ENCODE measurements at places on chromosomes 6 and 20.
A peak's percentile ranks its signal among the peaks of the same experiment; 100 is the strongest.

GRCh38 chr6:101760843-101761621 is 367.5 kb downstream of the GRIK2 start:
- no peak for DNase-seq

GRCh38 chr6:150638765-150639164 is 39.1 kb downstream of the PLEKHG1 start:
- no peak for DNase-seq

DNA sequence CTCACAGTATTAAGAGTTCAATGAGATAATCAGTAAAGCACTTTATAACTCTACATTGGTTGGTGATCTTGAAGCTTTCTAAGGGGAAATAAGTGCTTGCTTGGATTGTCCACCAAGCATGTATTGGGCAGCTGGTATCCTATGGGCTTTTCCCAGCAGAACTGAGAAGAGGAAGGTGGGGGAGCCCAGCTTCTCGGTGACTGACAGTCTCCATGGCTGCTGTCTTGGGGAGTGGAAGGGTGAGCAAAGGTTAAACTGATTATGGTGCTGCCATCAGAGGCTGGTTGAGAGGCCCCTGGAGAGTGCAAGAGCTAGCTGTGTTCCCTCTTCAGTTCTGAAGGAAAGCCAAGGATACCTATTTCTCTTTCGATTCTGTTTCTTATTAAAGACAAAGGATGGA is 35.5 kb upstream of the ADTRP start:
- DNase-seq: no peak

- DNase-seq: peak; percentile 41
Measured at GRCh38 chr20:346640-347316, at the start of gene NRSN2. Gene NRSN2 (plus strand): TSS chr20:347111. CDS start chr20:349644, 2,533 bp downstream.

DNA sequence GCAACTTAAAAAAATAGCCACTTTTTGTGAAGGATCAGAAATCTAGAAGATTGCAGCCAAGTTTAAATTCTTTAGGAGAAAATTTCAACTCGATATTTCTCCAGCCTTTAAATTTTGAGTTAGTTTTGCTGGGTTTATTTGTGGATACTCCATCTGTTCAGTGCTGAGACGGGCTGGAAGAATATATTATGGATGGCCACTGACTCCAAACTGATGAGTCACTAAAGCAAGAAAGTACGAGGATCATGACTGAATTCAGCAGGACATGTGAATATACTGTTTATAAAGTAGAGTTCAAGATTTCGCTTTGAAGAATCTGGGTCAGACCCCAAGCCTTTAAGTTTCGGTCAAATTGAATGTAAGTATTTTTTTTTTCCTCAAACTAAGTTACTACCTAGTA is 199.5 kb downstream of the ADGRB3 start:
- DNase-seq: no peak

GRCh38 chr6:1031720-1032119 is 280.2 kb upstream of the FOXQ1 start:
- DNase-seq: no peak

DNA sequence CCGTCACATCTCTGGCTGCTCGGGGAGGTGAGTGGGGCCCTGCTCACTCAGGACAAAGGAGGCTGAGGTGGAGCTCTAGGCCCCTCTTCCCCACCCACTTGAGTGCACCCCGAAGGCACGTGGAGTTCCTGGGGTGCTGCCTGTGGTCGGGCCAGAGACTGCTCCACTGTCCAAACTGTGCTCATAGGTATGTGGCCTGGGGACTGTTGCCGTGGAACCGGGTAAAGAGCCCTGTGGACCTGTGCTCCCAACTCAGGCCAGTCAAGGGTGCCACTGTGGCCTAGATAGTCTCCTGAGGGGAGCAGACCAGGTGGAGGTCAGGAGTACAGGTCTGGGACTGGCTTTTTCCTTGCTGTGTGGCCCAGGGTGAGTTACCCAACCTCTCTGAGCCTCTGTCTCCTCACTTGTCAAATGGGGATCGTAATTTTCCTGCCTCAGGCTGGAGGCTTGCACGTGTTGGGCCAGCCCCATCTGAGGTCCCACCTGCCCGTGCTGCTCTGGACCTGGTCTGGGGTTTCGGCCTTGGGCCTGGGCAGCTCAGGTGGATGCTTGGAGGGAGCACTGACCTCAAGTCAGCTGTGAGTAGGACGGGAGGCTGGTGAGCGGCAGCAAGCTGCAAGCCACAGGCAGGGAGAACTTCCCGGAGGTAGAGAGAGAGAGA is 12.4 kb upstream of the NPBWR2 start:
- DNase-seq: no peak

GRCh38 chr6:82875573-82876185 is 190.0 kb downstream of the UBE3D start:
- no peak for DNase-seq

DNA sequence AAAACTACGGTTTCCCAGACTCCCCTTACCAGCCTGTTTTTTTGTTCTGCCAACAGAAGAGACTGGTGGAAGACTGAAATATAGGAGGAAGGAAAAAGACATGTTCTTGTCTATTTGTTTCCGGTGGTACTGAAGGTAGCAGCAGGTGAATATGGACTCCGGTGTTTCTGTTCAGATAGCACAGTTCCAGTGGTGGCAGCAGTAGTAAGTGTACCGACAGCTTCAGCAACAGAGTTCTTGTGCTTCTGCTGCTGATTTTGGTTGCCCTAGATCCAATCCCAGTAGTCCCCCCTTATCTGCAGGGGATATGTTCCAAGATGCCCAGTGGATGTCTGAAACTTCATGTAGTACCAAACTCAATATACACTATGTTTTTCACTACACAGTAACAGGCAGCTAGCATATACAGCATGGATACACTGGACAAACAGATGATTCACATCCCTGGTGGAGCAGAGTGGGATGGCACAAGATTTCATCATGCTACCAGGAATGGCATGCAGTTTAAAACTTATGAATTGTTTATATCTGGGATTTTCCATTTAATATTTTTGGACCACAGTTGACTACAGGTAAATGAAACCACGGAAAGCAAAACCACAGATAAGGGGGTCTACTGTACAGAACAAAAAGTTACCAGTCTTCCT is 301.8 kb downstream of the BTBD9 start:
- DNase-seq: no peak

DNA sequence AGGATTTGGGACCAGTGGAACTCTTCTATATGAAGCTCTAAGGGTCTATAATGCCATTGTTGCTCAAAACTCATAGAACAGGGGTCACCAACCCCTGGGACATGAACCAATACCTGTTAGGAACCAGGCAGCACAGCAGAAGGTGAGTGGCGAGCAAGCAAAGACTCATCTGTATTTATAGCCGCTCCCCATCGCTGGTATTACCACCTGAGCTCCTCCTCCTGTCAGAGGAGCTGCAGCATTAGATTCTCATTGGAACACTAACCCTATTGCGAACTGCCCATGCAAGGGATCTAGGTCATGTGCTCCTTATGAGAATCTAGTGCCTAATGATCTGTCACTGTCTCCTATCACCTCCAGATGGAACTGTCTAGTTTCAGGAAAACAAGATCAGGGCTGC is 237.5 kb downstream of the C6orf118 start:
- DNase-seq: no peak

DNA sequence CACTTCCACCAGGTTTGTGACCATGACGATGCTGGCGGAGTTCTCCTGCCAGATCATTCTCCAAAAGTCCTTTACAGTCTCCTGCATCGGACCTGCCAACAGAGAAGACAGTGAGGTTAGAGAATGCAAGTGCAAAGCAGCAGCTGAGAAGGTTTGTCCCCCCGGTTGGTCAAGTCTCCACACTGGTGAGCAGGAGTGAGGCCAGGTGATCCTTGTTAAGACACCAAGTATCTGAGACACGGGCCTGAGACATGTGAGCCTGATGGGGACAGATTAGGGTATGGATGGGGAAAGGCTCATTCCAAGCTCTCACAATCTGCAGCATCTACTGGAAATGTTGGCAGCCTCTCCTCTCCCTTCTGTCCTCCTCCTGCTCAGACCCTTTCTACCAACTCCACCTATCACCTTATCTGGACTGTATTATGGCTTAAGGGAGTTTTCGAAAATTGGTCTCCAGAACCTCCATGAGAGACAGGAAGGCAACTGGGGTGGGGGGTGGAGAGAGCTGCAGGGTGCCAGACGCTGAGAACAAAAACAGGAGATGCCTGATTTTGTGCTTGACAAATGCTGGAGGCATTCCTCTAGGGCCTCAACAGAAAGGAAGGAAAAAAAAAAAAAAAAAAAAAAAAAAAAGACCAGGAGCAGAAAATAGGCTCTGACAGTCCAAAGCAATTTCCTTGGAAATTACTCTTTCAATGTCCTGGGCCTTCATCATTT is 500.4 kb upstream of the CHD6 start:
- no peak for DNase-seq

DNA sequence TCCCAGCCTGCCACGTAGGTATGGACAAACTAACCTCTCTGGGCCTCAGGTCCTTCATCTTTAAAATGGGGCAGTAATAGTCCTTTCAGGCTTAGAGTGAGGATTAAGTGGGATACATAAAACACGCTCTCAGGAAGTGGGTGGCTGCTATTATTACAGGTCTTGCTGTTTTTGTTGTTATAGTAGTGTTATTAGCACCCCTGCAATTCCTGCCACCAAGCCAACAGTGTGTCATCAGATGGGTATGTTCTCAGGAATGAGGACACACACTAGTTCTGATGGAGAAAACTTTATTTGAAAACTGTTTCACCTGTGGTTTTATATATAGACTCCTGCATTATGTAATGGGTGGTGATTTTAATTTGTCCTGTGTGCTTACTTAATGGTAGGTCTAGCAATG is 131.7 kb downstream of the LRRC1 start:
- no peak for DNase-seq

GRCh38 chr20:10249048-10249770 is 30.6 kb downstream of the SNAP25 start:
- DNase-seq: no peak

GRCh38 chr6:167936051-167936450 is 61.4 kb upstream of the KIF25 start:
- no peak for DNase-seq

DNA sequence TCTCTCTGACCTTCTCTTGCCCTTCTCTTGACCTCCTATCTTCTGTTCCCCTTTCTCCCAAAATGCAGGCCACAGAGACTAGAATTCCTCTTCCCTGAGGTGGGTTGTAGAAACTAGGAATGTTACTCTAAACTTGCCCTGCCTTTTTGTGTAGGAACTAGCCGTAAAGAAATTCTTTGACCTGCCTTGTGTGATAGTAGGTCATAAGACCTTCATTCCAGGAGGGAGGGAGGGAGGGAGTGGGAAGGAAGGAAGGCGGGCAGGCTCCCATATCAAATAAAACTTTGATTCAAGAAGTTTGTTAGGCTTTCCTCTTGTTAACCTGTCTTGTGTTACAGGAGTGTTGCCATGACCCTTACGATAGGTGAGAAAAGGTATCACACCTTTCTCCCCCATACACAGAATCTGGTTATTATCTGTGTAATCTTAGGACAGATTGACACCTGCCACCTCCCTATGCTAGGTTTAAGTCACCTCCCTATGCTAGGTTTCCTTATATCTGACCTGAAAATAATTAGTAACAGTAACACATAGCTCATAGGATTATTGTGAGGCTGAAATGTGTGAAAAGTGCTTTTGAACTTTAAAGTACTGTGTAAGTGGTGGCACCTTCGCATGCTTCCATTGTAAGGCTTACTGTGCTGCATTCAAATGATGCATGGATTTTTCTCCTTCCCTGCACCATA is 32.6 kb upstream of the FUCA2 start:
- DNase-seq: no peak

DNA sequence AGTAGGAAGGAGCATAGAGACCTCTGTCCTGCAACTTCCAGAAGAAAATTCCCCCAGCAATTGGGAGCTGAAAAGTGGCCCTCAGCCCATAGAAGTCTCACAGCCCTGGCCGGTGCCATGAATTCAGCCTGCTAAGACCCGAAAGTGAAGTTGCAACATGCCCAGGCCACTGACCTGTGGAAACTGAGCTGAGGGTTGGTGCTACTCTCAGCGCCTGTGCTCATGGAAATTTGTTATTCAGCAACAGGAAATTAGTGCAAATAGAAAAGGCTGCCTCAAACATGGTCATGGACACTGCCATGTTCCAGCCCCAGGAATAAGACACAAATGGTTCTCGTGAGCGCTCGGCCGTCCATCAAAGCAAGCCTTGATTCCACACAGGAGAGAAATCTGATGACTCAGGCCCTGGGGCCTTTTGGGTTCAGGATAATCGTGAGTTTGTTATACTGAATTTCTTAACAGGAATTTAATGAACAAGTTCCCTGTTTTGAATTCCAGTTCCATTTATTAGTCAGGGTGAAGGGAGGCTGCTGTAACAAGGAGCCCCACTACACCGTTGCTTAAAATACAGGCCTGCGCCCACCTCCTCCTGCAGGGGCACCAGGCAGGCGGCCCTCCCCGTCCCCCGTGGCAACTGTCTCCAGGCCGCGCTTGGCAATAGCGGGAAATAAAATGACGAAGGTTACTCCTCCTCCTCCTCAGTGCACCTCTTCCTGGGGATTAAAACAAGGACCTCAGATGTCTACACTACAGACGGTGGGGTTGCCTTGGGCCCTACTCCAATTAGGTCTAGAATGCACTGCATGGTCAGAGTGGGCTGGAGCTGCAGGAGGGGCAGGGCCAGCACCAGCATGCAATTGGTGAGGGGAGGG is 152.9 kb downstream of the ERMARD start:
- no peak for DNase-seq

GRCh38 chr6:166786704-166787293 is 159.7 kb upstream of the RPS6KA2 start:
- peak; percentile 87 for DNase-seq

- peak; percentile 20 for DNase-seq
Measured at GRCh38 chr20:51014797-51015722, 7.8 kb downstream of the KCNG1 start.

- DNase-seq: no peak
Measured at GRCh38 chr6:77095936-77096627, 367.2 kb downstream of the HTR1B start.

- no peak for DNase-seq
Measured at GRCh38 chr20:3560578-3560977, 89.8 kb downstream of the ATRN start.

DNA sequence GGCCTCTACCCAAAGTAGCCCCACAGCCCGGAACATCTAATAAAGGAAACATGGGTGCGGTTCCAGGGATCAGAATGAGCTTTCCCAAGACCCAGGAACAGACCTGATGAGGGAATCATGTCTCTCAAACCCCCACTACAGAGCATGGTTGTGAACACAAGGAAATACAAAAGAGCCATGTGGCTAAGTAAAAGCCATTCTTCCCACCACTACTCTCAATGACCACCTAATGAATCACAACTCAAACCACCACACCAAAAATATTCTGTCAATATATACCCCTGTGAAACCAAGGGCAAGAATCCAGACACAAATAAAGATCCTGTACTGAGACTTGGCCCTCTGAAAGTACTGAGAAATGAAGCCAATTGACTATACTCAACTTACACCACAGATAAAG is 20.9 kb upstream of the COL21A1 start:
- DNase-seq: no peak

DNA sequence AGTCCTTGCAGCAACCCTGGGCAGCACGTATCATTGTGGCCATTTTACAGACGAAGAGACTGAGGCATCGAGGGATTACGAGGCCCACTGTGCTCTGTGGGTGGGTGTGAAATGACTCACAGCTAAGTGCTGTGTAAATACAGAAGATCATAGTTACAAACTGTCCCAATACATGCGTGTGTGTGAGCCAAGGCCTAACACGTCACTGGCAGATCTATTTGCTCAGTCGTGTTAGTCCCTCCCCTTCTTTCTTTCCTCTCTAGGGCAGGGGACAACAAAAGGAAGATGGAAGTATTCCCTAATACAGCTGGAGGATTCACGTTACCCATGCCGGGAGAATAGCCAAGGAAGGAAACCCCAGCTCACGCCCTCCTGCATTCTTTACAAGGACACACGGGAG is 175.9 kb downstream of the CDC5L start:
- DNase-seq: no peak

- DNase-seq: no peak
Measured at GRCh38 chr20:38692436-38693411, 31.6 kb upstream of the SLC32A1 start.

Measured in NCI-H774 (cell line).